Caki2 (cell line): ENCODE measurements at places on chromosomes 1 and 21.

- DNase-seq, result no peak
Measured at GRCh38 chr21:16751695-16752474, 761.0 kb upstream of the CXADR start.

GRCh38 chr1:25869909-25870606 lies 5.5 kb downstream of the PAQR7 start:
- no peak for DNase-seq

- DNase-seq, result no peak
Measured at GRCh38 chr1:16237343-16237830, 404 bp upstream of the CPLANE2 start.

GRCh38 chr1:80633947-80634706 lies 1166.6 kb upstream of the ADGRL2 start:
- DNase-seq, result no peak

- DNase-seq, result no peak
Measured at GRCh38 chr1:37167479-37167878, 133.2 kb upstream of the GRIK3 start.

DNA sequence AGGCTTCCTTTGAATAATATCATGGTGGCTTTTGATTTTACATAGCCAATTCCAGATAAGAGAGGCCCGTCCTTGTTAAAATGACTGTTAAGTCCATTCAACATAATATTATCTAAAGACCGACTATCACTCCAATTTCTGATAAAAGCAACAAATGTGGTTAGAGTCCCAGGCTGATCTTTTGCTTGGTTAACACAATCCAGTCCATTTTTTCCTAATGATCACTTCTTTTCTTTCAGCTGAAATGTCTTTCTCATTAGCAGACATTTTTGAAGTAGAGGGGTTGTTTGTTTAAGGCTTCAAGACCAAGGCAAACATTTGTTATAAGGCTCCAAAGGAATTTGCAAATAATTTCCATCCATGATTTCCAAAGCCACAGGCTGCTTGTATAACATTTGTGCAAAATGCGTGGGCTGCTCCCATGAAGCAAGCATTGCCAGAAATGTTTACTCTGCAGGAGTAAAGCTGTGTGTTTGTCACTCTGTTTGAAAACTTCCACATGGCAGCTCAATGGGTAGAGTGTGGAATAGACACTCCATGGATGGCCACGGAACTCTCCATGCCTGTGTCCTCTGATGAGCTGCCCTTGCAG lies 111.5 kb downstream of the PSMG1 start:
- DNase-seq, result no peak

GRCh38 chr1:209769171-209769904 lies 13.5 kb downstream of the TRAF3IP3 start:
- DNase-seq, result no peak
